ENCODE measurements at places on chromosomes 6 and 20.

GRCh38 chr6:143811501-143812157 is 31.5 kb upstream of the LTV1 start:
- DNase-seq: no peak

- no peak for DNase-seq
Observed at GRCh38 chr20:53427951-53428350, 165.7 kb downstream of the ZNF217 start.

DNA sequence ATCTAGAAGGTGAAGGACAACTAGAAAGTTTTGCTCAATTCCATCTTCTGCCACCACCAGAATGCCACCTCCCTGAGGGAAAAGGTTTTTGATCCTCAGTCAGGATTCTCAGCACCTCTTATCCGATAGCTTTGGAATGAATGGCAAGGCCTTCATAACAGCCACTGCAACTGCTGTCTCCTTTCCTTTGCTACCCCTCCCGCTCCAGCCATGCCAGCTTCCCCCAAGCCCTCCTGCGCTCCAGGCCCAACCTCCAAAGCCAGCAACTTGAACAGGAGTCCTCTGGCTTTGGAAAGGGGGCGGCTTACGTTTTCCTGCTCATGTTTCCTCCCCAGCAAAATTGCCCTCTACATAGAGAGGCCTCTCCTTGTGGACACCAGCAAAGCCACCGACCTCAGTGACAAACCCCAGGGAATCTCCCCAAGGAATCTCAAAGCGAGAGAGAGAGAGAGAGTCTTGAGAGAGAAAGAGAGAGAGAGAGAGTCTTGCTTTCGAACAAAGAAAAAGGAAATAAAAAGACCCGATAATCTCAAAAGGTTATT is 420 bp upstream of the BTN2A1 start:
- DNase-seq: peak; percentile 53

- DNase-seq: no peak
Observed at GRCh38 chr20:37520419-37520955, 563 bp upstream of the NNAT start.

DNA sequence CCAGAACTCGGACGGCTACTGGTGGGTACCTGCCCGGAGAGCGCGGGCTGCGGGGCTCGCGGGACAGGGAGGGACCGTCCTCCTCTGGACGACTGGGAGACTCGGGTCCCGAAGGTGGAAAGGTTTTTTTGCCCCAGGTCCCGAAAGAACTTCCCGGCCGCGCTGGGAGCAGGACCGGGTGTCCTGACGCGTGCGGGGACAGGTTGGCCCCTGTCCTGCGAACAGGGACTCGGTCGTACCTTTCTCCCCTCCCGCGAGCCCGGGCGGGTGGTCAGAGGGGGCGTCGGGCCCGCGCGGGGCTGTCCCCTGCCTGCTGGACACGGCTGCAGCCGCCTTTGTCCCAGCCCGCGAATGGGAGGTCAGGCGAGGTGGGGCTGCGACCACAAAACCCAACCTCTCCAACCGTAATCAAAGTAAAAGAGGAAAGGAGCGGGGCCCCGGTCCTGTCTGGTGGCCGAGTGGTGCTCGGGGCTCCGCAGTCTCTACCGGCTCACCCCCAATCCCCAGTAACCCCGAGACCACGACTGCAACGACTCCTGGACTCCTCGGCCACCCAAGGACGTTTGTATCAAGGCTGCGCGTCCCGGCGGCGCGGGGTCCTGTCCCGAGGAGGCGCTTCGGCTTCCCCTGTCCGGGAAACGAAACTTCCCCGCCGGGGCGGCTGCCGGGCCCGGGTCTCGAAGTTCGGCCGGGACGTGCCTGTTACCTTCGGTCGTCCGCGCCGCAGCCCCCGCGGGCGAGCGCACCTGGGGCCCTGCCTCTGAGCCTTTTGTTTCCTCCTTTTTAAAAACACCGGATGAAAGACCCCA is 798 bp downstream of the DSP start:
- no peak for DNase-seq

GRCh38 chr6:157652601-157653363 is 170.3 kb upstream of the SNX9 start:
- DNase-seq: no peak

DNA sequence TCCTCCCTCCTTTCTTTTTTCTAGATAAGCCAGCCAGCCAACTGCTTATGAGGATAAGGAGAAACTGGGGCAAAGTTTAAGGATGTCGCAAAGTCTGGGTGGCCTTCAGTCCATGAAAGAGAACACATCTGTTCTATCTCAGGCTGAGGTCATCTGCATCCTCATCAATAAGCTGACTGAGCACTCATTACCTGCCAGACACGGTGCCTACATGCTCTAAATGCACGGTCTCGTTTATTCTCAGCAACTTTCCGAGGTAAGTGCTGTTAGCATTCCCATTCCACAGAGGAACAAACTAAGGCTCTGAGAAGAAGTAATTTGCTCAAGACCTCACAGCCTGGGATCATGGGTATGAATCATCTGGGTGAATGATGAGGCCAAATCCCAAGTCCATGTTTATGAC is 133.1 kb downstream of the BCAS1 start:
- no peak for DNase-seq

GRCh38 chr6:1667012-1667804 is 57.5 kb downstream of the FOXC1 start:
- no peak for DNase-seq

- DNase-seq: no peak
Observed at GRCh38 chr6:74404366-74404765, 708.4 kb downstream of the CD109 start.

- no peak for DNase-seq
Observed at GRCh38 chr6:43078691-43079090, 2.6 kb downstream of the PTK7 start.

GRCh38 chr6:94600636-94601035 is 976.7 kb upstream of the MANEA start:
- no peak for DNase-seq

DNA sequence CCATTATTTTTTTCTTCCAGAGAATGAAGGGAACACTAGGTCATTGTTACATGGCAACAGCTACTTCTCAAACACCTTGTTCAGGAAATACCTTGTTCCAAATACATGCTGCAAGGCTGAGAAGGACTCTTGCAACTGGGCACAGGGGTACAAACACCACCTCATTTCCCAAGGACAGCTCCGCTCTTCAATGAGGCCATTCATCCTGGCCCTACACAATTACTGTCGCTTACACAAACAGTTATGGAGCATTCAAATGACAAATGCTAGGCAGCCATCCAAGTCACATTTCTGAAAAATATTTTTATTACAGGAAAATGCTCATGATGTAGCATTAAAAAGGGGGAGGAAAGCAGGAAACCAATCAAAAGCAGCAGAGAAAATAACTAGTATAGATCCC is 611.9 kb downstream of the DHX35 start:
- DNase-seq: no peak

DNA sequence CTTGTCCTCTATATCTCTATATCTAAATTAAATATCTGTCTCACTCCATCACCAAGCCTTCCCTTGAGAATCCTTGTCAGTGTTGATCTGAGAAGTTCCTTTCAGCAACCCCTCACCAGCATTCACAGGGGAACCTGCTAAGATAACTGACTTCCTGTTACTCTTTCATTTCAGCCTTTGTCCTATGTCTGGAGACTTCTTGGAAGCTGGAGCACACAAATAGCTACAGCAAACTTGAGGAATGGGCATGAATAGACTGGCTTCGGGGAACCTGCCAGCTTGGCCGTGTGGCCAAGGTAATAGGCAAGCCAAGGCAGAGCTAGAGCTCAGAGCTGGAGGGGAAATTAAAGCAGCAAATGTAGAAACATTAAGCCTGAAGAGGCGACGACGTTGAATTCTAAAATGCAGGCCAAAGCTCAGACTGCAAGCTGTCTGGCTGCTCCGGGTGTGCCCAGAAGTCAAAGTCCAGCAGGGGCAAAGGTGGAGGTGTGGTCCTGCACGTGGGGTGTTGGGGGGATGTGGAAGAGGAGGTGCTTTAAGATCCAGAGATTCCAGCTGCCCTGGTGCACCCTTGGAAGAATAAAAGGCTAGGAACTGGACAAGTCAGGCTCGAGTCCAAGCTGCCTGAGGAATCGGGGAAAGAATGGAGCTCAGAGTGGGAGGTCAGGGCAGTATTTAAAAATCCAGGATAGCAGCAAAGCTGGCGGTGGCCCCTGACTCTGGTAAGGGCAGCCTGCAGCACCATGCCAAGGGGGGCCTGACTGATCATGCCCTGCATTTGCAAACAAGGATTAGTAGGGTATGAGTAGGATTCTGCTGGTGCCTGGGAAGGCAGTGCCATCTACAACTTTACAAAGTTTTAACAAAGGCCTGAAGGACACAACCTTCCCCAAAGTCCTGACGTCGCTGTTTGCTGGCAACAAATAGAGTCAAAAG is 185.0 kb upstream of the SGK1 start:
- peak; percentile 48 for DNase-seq

DNA sequence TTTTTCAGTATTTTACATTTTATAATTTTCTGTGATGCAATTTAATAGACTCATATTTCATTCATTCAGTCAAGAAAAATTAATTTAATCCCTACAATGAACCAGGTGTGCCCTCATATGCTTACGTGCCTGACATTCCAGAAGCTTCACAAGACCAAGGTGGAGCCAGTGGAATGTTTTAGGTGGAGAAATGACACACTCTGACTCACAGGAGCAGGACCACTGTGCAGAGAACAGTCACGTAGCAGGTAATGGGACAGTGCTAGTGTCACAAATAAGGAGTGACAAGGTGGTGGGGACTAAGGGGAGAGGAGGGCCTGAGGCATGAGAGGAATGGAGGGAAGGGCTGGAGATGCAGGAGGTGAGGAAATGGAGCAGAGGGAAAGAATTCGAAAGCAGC is 37.0 kb upstream of the HLA-G start:
- no peak for DNase-seq

DNA sequence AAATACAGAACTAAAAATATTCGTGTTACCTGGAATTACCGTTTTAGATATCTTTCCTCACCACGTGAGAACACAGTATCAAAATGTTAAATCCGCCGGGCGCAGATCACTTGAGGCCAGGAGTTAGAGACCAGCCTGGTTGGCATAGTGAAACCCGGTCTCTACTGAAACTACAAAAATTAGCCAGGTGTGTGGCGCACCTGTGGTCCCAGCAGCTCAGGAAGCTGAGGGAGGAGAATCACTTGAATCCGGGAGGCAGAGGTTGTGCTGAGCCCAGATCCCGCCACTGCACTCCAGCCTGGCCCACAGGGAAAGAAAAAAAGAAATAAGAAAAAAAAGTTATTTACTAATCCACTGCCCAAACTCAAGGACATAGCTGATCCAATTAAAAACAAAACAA is 4.8 kb upstream of the DDX43 start:
- DNase-seq: no peak

- DNase-seq: no peak
Observed at GRCh38 chr6:117267054-117267347, 1.6 kb downstream of the VGLL2 start.
